ENCODE measurements at places on chromosomes 3 and 15.

DNA sequence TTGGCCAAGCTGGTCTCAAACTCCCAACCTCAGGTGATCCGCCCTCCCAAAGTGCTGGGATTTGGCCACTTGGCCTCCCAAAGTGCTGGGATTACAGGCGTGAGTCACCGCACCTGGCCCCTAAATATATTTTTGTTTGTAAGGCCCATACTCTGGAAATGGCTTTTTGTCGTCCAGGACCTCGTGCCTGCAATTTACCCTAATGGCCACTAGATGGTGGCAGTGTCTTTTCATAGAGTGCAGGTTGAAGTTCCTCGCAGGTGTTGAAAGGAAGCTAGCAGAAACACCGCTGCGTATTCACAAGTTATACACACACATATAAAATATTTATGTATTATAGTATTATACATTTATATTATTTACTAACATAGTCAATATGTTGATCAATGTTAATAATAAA is 97.2 kb downstream of the LRTM1 start:
- ATAC-seq, result no peak

DNA sequence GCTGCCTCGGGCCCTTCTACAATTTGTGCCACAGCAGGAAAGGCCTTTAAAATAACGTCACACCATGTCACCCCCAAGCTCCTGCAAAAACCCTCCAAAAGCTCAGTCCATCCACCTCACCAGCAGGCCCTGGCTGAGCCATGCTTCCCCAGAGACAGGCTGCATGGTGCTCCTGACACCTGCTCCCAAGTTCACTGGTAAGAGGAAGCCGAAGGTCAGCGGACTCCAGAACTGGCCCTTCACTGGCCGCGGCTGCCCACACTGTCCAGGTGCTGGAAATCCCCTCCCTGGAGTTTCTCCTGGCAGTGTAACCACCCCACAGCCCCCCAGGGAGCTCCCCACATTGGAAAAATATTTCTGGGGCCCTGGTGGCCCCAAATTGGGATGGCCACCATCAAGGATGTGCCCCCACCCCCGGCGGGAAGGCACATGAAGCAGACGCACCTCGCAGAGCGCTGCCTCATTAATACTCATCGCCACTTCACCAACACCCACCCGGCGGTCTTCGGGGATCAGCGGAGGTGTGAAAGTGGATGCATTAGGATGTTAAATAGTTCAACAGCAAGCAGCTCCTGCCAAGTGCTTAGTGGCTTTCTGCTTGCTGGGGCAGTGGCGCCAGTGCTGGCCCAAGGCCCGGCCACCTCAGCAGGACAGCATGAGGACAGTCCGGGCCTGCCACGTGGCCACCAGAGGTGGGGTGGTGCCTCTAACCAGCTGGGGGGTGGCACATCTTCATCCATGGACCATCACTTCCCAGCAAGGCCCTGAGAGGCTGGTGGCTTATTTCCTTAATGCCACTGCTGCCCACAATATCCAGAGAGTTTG is 146.1 kb upstream of the IQSEC1 start:
- no peak for ATAC-seq

- no peak for ATAC-seq
These were observed 92.0 kb downstream of the MTHFS start for GRCh38 chr15:79804838-79805237.

DNA sequence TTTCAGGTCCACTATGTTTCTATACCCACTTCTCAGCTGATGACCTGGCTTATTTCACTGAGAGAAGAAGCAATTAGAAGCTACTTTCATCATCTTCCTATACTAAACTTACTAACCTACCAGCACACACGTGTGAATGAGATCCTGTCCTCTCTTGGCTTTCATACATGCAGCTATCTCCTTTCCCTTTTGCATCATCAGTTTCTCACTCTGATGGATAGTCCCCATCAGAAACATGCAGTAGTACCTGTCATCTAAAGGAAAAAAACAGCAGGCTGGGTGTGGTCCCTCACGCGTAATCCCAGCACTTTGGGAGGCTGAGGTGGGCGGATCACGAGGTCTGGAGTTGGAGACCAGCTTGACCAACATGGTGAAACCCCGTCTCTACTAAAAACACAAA is 237.6 kb upstream of the C2CD4B start:
- ATAC-seq, result no peak

GRCh38 chr3:186209810-186210752 is 101.2 kb upstream of the ETV5 start:
- no peak for ATAC-seq

DNA sequence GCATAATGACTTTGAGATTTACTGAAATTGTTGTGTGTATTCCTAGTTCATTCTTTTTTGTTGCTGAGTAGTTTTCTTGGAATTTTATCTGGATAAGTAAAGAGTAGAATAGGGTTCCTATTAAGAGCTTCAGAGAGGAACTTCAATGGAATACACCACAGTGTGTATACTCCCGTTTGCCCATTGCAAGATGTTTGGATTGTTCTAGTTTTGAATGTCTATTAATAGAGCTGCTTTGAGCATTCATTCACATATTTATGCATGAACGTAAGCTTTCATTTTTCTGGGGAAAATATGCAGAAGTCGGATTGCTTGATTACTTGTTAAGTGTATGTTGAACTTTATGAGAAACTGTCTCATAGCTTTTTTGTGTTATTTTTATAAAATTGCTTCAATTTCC is 580.5 kb downstream of the OTOL1 start:
- ATAC-seq, result no peak

GRCh38 chr3:97691354-97691753 is 73.2 kb upstream of the ARL6 start:
- no peak for ATAC-seq

DNA sequence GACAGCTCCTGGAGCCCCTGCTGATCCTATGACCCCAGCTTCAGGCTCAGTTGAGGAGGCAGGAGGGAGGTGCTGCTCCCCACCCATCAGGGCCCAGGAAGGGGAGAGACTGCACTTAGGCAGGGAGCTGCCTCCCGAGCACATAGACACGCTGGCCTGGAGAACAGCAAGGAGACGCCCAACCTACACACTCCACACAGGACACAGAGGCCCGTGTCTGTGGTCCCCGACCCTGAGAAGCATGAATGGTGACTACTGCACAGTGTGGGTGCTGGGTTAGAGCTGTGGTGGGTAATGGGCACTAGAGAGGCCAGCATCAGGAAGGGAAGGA is 1.1 kb upstream of the HHATL start:
- ATAC-seq, result no peak

Data from activated T-helper 17 cell treated with anti-CD3 and anti-CD28 coated beads, Interleukin-2, amount 50 U/mL, for 72 hours (primary cell).